ENCODE measurements at places on chromosomes 6 and 20.

- DNase-seq, result no peak
Observed at GRCh38 chr6:111713236-111713635, 107.6 kb upstream of the TRAF3IP2 start.

DNA sequence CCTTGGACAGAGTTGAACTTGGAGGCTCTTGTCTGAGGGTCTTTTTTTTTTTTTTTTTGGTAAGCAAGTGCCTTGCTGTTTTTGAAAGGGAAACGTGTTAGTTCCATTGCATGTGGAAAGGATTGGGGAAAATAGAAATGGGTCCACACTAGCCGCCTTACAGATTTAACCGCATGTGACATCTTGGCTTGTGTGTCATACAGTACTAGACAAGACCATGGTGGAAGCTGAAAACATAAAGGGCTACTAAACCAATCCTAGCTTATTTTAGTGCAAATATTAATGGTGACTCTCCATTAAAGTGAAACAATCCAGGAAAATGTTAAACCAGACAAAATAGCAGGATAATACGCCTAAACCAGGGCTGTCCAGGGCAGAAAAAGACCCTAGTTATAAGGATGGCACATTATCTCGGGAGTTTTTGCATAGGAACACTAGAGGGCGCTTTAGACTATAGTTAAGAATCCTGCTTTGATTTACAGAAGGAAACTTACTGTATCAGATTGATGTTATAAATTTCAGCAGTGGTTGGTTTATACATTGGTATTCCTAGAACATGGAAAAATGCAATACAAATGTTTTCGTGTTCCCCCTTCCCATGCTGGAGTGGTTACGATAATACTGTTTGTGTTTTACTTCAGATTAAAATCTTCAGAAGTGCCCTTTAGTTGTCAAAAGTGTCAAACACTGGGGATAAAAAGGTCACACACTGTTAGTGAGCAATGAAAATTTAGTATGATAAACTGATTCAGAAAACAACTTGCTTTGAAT lies 59.8 kb upstream of the DEK start:
- peak; percentile 61 for DNase-seq

DNA sequence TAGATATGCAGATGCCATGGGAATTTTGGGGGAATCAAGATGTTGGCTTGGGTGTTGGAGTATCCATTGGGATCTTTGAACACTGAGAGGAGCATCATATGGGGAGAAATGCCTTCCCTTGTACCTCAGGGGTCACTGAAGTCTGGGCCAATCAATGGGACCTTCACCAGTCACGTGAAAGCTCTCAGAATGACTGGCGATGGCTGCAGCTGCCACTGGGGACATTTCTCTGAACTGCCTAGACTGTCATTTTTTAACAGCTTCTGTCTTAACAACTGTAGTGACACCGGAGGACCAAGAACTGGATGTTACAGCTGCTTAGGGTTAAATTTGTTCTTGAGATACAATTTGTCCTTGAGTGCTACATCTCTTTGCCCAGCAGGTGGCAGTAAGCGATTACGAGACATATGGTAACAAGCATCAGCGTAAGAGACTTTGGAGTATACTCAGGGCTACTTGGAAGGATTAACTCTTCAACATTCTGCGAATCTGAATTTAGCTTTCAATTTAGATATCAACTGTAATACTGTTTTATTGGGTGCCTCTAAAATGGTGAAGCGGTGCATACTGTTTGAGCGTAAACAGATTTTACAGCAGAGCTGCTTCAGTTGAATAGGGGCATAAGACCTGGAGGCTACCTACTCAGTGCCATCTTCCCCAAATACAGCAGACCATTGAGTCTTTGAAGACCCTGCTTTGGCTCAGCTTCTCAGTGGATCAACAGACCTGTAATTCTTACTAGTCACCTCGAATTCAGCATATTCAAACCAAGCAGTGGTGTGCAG lies 36.0 kb downstream of the CCN2 start:
- DNase-seq, result peak; percentile 89

DNA sequence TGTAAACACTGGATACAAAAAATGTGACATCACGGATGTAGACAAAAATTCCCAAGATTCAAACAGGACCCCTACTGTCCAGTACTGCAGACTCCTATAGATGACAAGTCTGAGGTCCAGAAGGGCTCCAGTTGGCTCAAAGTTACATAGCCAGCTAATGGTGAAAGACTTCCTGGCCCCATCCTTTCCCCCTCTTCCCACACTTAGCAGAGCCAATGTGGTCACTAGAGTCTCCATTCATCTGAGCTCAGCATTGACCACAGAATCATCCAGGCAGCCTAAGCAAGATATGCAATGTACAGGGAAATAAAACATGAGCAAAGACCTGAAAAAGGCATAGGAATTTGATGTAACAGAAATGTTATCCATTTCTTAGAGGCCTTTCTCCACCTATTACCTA lies 180.5 kb downstream of the ADAT2 start:
- DNase-seq, result peak; percentile 74

- no peak for DNase-seq
Observed at GRCh38 chr6:13038741-13039190, 289.6 kb downstream of the TBC1D7 start.

DNA sequence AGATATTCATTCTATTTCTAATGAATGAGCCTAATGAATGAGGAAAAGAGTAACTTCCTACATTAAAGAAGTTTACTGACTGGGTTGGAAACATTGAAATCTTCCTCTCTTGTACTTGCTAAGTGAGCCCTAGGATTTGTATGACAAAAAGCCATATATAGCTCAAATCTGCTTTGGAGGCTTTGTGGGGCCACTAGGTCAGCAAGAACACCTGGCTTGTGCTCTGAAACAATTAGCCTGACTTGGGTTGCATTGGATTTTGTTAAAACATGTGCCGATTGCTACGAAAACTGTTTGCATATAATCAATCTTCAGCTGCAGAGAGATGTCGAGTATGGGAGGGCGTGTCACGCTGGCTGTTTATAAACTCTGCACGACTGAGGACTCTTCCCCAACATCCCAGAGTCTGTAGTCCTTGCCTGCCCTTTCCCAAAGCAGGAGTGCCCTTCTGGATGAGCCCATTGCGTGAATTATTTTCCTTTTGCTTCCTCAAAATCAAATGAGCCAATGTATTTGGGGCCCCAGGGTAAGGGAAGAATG lies 684.8 kb downstream of the DHX35 start:
- DNase-seq, result no peak

- no peak for DNase-seq
Observed at GRCh38 chr20:15379681-15380296, 1042.4 kb upstream of the FLRT3 start.

GRCh38 chr6:109298605-109299264 lies 83.5 kb downstream of the CD164 start:
- no peak for DNase-seq

GRCh38 chr20:40843251-40843650 lies 154.2 kb upstream of the MAFB start:
- no peak for DNase-seq

- peak; percentile 52 for DNase-seq
Observed at GRCh38 chr20:25294459-25295385, 46.8 kb downstream of the PYGB start.

DNA sequence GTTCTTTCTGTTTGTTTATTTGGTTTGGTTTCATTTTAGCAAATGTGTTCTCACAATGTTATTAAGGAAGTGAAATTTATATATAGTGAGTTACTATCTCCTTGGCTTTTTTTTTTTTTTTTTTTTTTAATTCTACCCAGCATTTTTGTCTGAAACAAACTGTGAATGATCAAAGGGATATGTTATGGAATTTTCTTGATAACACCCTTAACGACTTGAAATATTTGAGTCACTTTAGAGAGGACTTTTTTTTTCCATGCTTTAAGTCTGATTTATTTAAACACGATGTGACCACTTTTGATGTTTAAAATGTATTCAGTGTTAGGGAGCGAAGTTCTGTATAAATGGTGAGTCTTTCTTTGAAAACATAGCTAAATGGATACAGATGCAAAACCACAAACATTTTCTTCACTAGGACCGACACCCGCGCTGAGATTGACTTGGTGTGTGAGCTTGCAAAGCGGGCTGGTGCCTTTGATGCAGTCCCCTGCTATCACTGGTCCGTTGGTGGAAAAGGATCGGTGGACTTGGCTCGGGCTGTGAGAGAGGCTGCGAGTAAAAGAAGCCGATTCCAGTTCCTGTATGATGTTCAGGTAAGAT lies 149.7 kb downstream of the MTHFD1L start:
- DNase-seq, result peak; percentile 41

- DNase-seq, result peak; percentile 23
Observed at GRCh38 chr6:131789219-131789618, 18.6 kb upstream of the ENPP1 start.

- no peak for DNase-seq
Observed at GRCh38 chr6:10585209-10585845, 64.2 kb downstream of the GCNT2 start.

DNA sequence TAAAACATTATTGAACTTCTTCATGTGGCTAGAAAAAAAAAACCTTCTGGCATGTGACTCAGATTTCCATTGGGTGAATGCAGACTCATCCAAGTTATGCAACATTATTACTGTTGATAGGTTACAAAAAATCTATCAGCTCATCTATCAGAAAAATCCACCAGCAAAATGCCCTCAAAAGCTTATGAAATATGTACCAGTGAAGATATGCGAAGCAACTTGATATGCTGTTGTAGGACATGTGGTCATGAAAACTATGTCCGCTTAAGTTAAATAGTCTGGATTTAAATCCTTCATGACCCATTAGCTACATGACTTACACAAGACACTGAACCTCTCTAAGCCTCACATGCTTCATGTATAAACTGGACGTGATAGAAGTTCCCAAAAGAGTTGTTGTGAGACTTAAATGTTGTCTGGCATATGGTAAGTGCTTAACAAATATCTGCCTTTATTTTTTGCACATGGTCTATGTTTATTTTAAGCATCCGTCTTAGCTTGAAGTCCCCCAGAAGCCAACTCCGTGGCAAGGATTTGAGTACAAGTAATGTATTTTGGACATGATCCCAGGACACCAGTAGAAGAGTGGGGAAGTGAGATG lies 12.5 kb upstream of the BFSP1 start:
- peak; percentile 86 for DNase-seq

Data from IMR-90 (cell line).